Heart left ventricle (tissue), 16 donors: ENCODE measurements at places on chromosomes 1 and 21. TPM values are rescaled to one million over a fixed set of nuclear protein-coding genes. Genes with fewer than 3 reads are reported as not detected.
A peak's percentile ranks its signal among the peaks of the same experiment; 100 is the strongest.

DNA sequence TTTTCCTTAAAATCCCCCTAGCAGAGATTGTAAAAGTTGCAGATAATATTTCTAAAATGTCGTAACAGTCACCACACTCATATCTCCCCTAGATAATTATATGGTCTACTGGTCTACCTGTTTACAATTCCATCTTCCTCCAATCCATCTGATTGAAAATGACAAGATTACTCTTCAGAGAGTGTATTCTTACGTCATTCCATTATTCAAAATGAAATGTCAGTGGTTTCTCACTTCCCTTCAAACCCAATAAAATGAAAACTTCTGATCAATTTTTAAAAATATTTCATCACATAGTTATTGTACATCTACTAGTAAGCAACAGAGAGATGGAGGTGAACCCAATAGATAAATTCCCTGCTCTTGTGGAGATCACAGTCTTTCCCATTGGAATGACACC lies 202.2 kb upstream of the C8B start:
- H3K4me1 ChIP-seq, result no peaks in the 10 kb centered on the region
- no peak overlapping the region for H3K27ac ChIP-seq
- no peaks in the 10 kb centered on the region for H3K36me3 ChIP-seq
- DNase-seq, result no peak

DNA sequence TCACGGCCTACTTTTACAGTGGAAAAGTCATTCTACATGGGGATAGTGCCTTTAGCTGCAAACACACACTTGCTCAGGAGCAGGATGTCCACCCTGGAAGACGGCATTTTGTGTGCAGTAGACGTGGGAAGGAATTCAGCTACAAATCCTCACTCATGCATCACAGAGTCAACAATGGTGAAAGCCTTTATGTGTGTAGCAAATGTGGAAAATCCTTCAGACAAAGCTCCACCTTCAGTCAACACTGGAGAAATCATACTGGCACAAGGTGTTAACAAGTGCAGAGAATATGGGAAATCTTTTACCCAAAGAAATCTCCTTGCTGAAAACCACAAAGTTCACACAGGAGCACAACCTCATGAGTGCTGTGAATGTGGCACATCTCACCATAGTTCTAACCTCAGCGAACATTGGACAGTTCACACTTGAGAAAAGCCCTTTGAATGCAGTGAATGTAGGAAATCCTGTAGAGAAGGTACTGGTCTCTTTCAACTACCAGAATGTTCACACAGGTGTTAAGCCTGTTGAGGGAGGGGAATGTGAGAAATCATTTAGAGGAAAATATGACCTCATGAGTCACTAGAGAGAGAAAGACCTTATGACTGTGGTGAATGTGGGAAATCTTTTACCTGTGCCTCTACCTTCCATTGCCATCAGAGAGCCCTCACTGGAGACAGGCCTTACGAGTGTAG lies 101.8 kb downstream of the PTGS2 start:
- H3K27ac ChIP-seq, result no peak overlapping the region
- no peak overlapping the region for H3K4me3 ChIP-seq
- DNase-seq, result no peak
- no peaks in the 10 kb centered on the region for H3K4me1 ChIP-seq

GRCh38 chr1:234863551-234863971 lies 253.6 kb upstream of the IRF2BP2 start:
- peak overlapping the region; percentile 78 for H3K27ac ChIP-seq
- H3K4me1 ChIP-seq, result peaks cover 27% of the 10 kb centered on the region
- no peak for DNase-seq
- H3K4me3 ChIP-seq, result peak overlapping the region; percentile 27
- H3K27me3 ChIP-seq, result no peaks in the 10 kb centered on the region

- no peaks in the 10 kb centered on the region for H3K27me3 ChIP-seq
- no peak overlapping the region for H3K27ac ChIP-seq
- no peak for DNase-seq
Observed at GRCh38 chr1:176854758-176855745, 309.5 kb downstream of the ASTN1 start.

- no peak for DNase-seq
- H3K4me3 ChIP-seq, result no peak overlapping the region
- H3K27ac ChIP-seq, result no peak overlapping the region
- H3K27me3 ChIP-seq, result no peaks in the 10 kb centered on the region
- H3K4me1 ChIP-seq, result no peaks in the 10 kb centered on the region
Observed at GRCh38 chr1:233735847-233736246, 121.9 kb downstream of the KCNK1 start.

GRCh38 chr1:218430822-218431221 lies 85.7 kb downstream of the TGFB2 start:
- DNase-seq, result no peak
- H3K27ac ChIP-seq, result no peak overlapping the region
- no peaks in the 10 kb centered on the region for H3K27me3 ChIP-seq
- no peak overlapping the region for H3K4me3 ChIP-seq
- peaks cover 30% of the 10 kb centered on the region for H3K4me1 ChIP-seq

GRCh38 chr1:29157269-29157601 lies 24.5 kb downstream of the SRSF4 start:
- no peak overlapping the region for H3K4me3 ChIP-seq
- peaks cover 4% of the 10 kb centered on the region for H3K36me3 ChIP-seq
- H3K4me1 ChIP-seq, result peaks cover 29% of the 10 kb centered on the region
- no peak overlapping the region for H3K27ac ChIP-seq
- no peak for DNase-seq

GRCh38 chr1:1019122-1019999 lies 559 bp upstream of the AGRN start:
- H3K4me3 ChIP-seq, result peak overlapping the region; percentile 99
- peak; percentile 91 for DNase-seq
- no peaks in the 10 kb centered on the region for H3K27me3 ChIP-seq
- peaks cover 38% of the 10 kb centered on the region for H3K4me1 ChIP-seq

DNA sequence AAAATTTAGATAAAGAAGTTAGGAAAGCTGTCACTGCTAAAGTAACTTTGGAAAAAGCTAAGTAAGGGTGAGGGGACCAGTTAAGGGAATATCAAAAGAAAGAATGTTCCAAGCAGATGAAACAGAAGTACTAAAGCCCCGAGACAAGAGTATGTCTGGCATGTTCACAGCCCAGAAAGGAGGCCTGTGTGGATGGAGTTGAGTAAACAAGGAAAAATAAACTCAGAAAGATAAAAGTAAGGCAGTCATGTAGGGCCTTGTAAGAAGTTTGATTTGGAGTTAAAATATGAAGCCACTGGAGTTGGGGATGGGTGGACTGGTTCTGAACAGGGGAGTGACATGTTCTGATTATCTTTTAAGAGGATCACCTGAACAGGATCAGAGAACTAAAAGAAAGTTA lies 177.9 kb downstream of the CDC42BPA start:
- no peak overlapping the region for H3K27ac ChIP-seq
- DNase-seq, result no peak

DNA sequence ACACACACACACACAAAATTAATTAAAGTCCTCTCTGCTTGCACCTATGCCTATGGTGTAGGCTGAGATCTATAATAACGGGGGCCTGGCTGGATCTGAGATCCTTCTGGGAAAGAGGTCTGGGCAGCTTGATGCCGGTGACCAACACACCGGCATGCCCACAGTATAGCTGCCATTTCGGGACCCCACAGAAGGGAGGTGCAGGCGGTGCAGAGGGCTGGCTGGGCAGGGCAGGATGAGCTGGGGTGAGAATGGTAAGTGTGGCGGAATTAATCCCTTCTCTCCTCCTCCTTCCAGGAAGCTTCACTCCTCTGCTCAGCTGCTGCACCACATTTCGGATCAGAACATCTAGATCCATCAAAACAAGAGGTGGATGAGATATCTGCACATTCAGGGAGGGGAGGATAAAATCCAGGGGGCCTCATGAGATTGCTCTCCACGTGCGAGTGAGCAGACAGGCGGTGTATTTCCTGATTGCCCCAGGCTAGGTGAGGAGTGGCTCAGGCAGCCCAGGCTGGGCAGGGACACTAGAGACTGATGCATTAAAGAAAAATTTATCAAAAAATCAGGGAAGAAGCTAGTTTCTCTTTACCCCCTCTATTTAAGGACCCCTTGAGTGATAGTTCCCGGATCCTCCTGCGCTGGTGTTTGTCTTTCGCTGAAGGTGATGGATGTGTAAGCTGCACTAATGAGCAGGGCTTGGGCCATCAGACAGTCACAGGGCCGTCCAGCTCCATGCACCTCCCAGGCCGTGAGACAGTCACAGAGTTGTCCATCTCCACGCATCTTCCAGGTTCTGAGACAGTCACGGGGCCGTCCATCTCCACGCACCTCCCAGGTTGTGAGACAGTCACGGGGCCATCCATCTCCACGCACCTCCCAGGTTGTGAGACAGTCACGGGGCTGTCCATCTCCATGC lies 449.9 kb downstream of the PTPRU start:
- peaks cover 41% of the 10 kb centered on the region for H3K27me3 ChIP-seq
- H3K27ac ChIP-seq, result no peak overlapping the region
- no peak overlapping the region for H3K4me3 ChIP-seq
- DNase-seq, result no peak
- no peaks in the 10 kb centered on the region for H3K36me3 ChIP-seq

DNA sequence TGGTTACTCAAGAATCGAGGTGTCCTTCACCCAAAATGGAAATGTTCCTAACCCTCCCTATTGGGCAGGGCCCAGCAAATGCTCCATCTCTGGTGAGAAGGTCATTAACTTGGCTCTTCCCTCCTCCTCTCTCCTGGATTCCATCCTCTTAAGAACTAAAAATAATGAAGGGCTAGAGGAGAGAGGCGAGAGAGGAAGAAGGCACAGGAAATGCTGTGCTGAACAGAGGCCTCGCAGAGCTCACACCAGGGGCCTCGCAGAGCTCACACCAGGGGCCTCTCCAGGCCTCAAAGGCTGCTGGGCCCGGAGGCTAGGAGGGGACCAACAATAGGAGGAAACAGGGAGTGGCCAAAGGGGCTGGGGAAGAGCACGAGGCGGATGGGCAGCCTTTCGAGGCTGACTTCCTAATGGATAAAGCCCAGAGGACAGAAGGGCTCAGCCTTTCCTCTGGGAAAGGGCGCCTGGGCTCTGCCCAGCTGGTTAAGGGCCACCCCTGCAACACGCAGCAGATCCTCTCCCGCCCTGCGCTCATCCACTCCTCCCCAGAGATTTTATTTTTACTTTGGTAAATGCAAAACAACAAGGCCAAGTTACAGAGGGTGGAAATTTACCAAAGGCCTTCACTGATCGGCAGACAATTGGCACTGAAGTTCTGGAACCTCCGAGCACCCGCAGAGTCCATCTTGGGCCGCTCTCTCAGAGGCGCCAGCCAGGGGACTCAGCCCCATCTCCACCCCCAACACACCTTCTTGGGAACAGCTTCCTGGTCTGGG lies 78.5 kb downstream of the ITPKB start:
- H3K36me3 ChIP-seq, result no peaks in the 10 kb centered on the region
- H3K27ac ChIP-seq, result peak overlapping the region; percentile 77
- peak; percentile 77 for DNase-seq
- H3K4me1 ChIP-seq, result peaks cover 98% of the 10 kb centered on the region

DNA sequence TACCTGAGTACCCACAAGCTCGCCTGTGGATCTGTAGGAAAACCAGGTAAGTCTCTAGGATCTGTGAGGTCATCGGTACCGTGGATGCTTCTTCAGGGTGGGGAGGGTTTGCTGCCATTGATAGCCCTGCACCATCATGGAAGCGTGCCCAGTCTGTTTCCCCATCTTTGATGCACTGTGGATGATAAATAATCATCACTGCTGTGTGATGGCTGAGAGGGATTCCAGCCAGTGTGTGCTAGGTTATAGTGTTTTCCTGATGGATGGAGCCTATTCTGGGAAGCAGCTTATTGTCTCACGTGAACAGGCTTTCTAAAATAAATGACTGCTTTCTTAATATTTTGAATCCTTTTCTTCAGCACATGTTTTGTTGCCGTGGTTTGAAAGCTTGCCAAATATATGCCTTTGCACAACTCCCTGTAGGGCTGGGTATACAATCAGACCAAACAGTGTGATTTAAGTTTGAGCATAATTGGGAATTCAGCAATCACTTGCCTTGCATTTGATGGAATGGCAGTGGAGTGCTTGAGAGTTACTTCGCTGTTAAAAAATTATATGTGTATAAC lies 113.8 kb downstream of the CAMTA1 start:
- DNase-seq, result no peak
- H3K27me3 ChIP-seq, result no peaks in the 10 kb centered on the region
- H3K36me3 ChIP-seq, result no peaks in the 10 kb centered on the region
- H3K27ac ChIP-seq, result no peak overlapping the region

GRCh38 chr1:12059722-12060464 lies 3.2 kb upstream of the TNFRSF8 start:
- H3K27me3 ChIP-seq, result peaks cover 22% of the 10 kb centered on the region
- no peak for DNase-seq
- H3K4me3 ChIP-seq, result no peak overlapping the region
- no peaks in the 10 kb centered on the region for H3K36me3 ChIP-seq

- peak overlapping the region; percentile 17 for H3K27ac ChIP-seq
- no peak for DNase-seq
- H3K4me3 ChIP-seq, result peak overlapping the region; percentile 55
- peaks cover 18% of the 10 kb centered on the region for H3K4me1 ChIP-seq
- H3K27me3 ChIP-seq, result peaks cover 32% of the 10 kb centered on the region
Observed at GRCh38 chr1:165598676-165599059, 32.4 kb upstream of the MGST3 start.

DNA sequence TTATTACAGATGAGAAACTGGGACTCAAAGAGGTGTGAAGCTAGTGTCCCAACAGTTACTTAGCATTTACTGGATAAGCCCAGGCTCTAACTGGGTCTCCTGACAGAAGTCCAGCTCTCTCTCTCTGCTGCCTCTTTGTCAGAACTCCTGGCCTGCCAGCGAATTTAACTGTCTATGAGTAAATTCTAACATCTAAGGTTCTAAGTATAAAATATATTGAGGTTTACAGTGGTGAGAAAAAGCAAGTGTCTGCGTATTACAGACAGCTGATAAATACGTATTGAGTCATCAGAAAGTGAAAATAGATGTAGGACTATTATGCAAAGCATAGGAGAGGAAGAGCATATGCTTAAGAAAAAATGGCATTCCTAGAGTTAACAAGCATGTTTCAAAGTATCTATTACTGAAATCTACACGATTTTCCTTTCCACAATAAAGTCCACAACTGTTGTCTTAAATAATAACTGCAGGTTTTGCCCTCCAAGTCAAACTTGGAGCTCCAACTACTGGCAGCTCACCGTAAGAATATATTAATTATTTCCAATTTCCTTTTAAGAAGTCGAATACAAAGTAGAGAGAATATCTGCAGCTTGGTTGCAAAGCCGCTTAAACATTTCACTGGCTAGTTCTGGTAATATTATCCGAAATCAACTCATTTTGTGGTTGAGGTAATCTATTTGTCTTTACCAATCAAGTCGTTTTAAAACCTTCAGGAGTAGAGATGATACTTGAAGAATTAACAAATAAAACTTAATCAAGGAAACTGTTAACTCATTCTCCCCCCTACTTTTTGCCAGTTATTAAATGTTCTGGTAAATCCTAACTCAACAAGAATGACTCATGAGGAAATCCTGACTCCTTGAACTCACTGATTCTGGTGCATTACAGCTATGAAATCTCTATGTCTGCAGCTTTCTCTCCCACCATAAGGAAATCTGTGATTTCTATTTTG lies 1.4 kb upstream of the RGS2 start:
- H3K27ac ChIP-seq, result peak overlapping the region; percentile 24
- no peaks in the 10 kb centered on the region for H3K36me3 ChIP-seq
- peak overlapping the region; percentile 79 for H3K4me3 ChIP-seq
- H3K4me1 ChIP-seq, result peaks cover 23% of the 10 kb centered on the region
- DNase-seq, result no peak

Gene CD5L
- total RNA-seq, result 0.77 TPM

Gene BCL10
- total RNA-seq, result 6.9 TPM

Gene CSMD2
- 0.18 TPM for total RNA-seq

Gene UCHL5
- total RNA-seq, result 45.3 TPM

Gene VAV3
- 1.1 TPM for total RNA-seq

Gene MORC3
- total RNA-seq, result 20.0 TPM

Gene PODN
- 27.6 TPM for total RNA-seq
